ENCODE measurements at places on chromosomes 7 and 10. TPM values are rescaled to one million over a fixed set of nuclear protein-coding genes. Genes with fewer than 3 reads are reported as not detected.

Gene LEP
- not detected for total RNA-seq

Gene FAM131B
- 1.1 TPM for total RNA-seq

Gene PALD1
- under 0.01 TPM for total RNA-seq

Gene CTNNA3
- total RNA-seq, result not detected

Gene SUN3
- total RNA-seq, result not detected

Gene CYP17A1
- total RNA-seq, result not detected

Gene IFIT2
- total RNA-seq, result 2.7 TPM

Gene PNLIPRP2
- total RNA-seq, result not detected

Gene RUFY2
- 16.4 TPM for total RNA-seq

Gene POLD2
- total RNA-seq, result 144 TPM

Gene PHKG1
- total RNA-seq, result 0.86 TPM

Gene HOXA13
- total RNA-seq, result 6.8 TPM

Gene LBX1
- total RNA-seq, result not detected

Gene ZNF316
- total RNA-seq, result 19.6 TPM

Gene SHH
- total RNA-seq, result not detected

Gene HOXA6
- total RNA-seq, result 4.3 TPM

Gene AKR1C4
- not detected for total RNA-seq

Gene WIPF3
- not detected for total RNA-seq

Gene PHYHIPL
- total RNA-seq, result not detected

Gene CALML5
- not detected for total RNA-seq

Gene PODXL
- 0.88 TPM for total RNA-seq

Gene HGF
- total RNA-seq, result 282 TPM

Gene PRSS37
- total RNA-seq, result not detected

Gene FAM25C
- not detected for total RNA-seq

Gene ZNF3
- 41.1 TPM for total RNA-seq

Gene OR2A12
- total RNA-seq, result not detected

Gene ACSL5
- total RNA-seq, result 1.4 TPM

Gene CXCL12
- total RNA-seq, result 1.6 TPM

Gene AUTS2
- 1.4 TPM for total RNA-seq

Gene OR2A42
- total RNA-seq, result not detected

Gene TMEM236
- under 0.01 TPM for total RNA-seq

Gene SEMA3C
- total RNA-seq, result 223 TPM

Gene GLI3
- total RNA-seq, result 5.9 TPM

Gene ATOH7
- total RNA-seq, result not detected

Gene PNLIPRP1
- not detected for total RNA-seq

Gene MBL2
- not detected for total RNA-seq

Gene RBP4
- not detected for total RNA-seq

Gene PLXNA4
- total RNA-seq, result 1.9 TPM

Gene LIPJ
- total RNA-seq, result not detected

Gene TLX1
- total RNA-seq, result not detected

Gene STAG3
- total RNA-seq, result 0.44 TPM

Gene OR9A2
- not detected for total RNA-seq

Gene ITIH5
- under 0.01 TPM for total RNA-seq

Gene SFXN3
- total RNA-seq, result 145 TPM

Gene ASB15
- not detected for total RNA-seq

Gene MMD2
- not detected for total RNA-seq

Gene EBLN1
- total RNA-seq, result not detected

Gene LRWD1
- total RNA-seq, result 26.9 TPM

Gene NOLC1
- total RNA-seq, result 56.2 TPM

Gene ACHE
- total RNA-seq, result 0.14 TPM

Gene SP8
- total RNA-seq, result not detected

Gene PILRA
- not detected for total RNA-seq

Gene CRHR2
- total RNA-seq, result not detected

Gene CNTNAP2
- not detected for total RNA-seq

Gene AHR
- total RNA-seq, result 167 TPM

Gene ZNF398
- 23.9 TPM for total RNA-seq

Gene TYSND1
- total RNA-seq, result 5.0 TPM
